ENCODE measurements at places on chromosomes 7 and 10.
A peak's percentile ranks its signal among the peaks of the same experiment; 100 is the strongest.

DNA sequence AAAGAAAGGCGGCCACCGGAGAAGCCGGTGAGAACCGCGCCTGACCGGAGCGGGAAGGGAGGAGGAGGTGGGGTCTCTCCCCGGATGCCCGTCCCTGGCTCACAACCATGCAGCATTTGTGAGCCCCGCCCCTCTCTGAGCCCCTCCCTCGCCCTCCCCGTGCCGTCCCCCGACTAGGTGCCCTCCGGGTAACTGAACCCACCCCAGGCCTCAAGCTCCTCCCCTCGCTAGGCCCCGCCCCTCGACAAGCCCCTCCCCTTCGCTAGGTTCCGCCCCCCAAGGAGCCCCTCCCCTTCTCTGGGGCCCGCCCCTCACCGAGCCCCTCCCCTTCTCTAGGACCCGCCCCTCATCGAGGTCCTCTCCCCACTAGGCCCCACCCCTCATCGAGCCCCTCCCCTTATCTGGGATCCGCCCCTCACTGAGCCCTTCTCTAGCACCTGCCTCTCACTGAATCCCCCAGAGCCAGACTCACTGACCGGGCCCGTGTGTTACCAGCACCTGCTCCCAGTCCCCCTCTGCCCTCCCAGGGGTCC is 42.2 kb upstream of the HSPB1 start:
- DNase-seq, result no peak

- no peak for DNase-seq
Measured at GRCh38 chr7:46626691-46627310, 705.7 kb upstream of the IGFBP3 start.

GRCh38 chr10:48306870-48307710 is 613 bp downstream of the MAPK8 start:
- DNase-seq, result peak; percentile 78

GRCh38 chr10:78511324-78512204 is 477.9 kb downstream of the RPS24 start:
- DNase-seq, result no peak

- DNase-seq, result no peak
Measured at GRCh38 chr10:130810856-130811255, 500.7 kb downstream of the TCERG1L start.

- DNase-seq, result no peak
Measured at GRCh38 chr10:62384057-62384446, 9.9 kb downstream of the ZNF365 start.

Data from femur (tissue), 1 donor.